Esophagus mucosa (tissue), 1 donor: ENCODE measurements at places on chromosomes 2 and 18. TPM values are rescaled to one million over a fixed set of nuclear protein-coding genes. Genes with fewer than 3 reads are reported as not detected.

Gene KCNIP3
- total RNA-seq, result 0.96 TPM

Gene DSG3
- total RNA-seq, result 775 TPM

Gene MROH2A
- total RNA-seq, result 0.52 TPM

Gene CELF4
- total RNA-seq, result not detected
